ENCODE measurements at places on chromosomes 6 and 20.

- no peak for DNase-seq
These were observed 409.8 kb downstream of the HACE1 start for GRCh38 chr6:104449918-104450317.

GRCh38 chr6:15427331-15428070 lies 181.6 kb downstream of the JARID2 start:
- DNase-seq, result no peak

DNA sequence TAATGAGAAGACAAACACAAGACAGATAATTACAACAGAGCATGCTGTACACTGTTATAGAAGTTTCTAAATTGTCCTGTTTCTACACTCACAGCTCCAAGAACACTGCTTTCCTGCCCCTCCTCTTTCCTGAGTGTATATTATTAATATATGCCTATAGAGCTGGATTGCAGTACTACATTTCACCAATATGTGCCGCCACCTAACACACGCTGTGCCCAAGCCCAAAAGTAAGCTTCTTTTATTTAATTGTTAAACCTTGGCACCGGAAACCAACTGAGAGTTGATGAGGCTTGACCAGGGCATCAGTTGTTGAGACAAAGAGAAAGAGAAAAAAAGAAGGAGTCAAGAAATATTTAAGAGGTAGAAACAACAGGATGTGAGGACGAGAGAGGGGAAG lies 16.0 kb upstream of the PTPRT start:
- no peak for DNase-seq

DNA sequence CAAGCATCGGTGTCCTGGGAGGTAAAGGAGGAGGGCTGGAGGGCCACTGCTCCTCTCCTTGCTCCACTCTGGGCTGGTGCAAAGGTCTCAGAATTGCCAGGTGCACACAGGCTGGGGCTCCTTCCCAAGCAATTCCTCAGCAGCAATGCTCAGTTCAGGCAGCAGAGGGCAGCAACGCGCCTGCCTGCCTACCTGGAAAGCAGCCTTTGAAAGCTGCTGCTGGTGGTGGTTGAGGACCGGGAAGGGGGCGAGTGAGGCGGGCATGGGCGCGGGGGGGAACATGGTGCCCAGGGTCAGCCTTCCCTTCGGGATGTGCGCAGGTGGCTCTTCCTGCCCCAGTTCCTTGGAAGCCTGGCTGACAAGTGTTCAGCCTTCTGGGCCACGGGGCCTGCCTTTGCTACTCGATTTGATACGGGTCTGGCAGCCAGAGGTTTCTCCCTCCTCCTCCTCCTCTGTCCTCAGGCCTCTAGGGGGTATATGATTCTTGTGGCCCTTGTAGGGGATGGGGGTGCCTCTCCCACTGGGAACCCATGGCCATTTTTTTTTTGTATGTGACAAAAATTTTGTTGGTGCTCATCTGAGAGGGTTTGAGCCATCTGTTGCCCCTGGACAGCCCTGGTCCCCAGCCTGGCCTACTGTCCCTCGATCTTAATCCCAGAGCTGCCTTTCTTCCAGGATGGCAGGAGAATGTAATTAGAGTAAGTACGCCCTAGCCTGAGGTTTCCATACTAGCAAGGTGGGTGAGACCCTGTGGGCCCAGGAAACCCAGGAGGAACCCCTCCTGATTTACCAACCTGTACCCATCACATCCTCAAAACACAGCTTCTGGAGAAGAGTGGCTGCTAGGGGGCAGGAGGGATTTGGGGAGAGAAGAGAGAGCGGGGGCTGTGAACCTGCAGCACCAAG lies 20.1 kb downstream of the MRPS18A start:
- peak; percentile 70 for DNase-seq

- no peak for DNase-seq
These were observed 2.8 kb upstream of the GINM1 start for GRCh38 chr6:149563203-149563927.

DNA sequence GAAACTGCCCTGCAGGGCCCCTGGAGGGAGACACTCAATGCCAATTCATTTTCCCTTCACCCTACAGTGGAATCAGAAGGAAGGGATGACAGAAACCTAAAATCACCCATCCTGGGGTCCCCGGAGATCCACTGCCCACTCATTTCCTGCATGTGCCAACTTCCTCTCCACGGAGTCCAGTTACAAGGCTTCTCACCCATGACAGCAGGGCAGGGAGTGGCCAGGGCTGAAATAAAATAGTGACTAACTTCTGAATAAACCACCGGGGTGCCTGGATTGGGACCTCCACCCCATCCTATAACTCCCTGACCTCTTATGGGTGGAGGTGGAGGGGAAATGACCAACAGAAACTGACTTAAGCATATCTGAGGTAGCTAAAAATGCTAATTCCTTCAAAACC lies 362.3 kb downstream of the MAFB start:
- no peak for DNase-seq

GRCh38 chr6:163525926-163526325 lies 111.4 kb downstream of the QKI start:
- DNase-seq, result no peak
